ENCODE measurements at places on chromosomes 12 and 14.

GRCh38 chr14:56333359-56334292 lies 215.4 kb downstream of the PELI2 start:
- no peaks in the 10 kb centered on the region for H3K27me3 ChIP-seq
- H3K36me3 ChIP-seq: no peaks in the 10 kb centered on the region
- no peak overlapping the region for H3K27ac ChIP-seq
- no peak for DNase-seq

GRCh38 chr14:29222671-29223268 lies 456.2 kb downstream of the FOXG1 start:
- no peak for DNase-seq
- H3K27me3 ChIP-seq: no peaks in the 10 kb centered on the region
- no peak overlapping the region for H3K27ac ChIP-seq
- no peaks in the 10 kb centered on the region for H3K4me1 ChIP-seq

GRCh38 chr14:91233936-91234790 lies 10.3 kb downstream of the GPR68 start:
- peaks cover 35% of the 10 kb centered on the region for H3K36me3 ChIP-seq
- no peak overlapping the region for H3K4me3 ChIP-seq
- no peaks in the 10 kb centered on the region for H3K27me3 ChIP-seq
- peak overlapping the region; percentile 95 for H3K27ac ChIP-seq
- DNase-seq: no peak
- H3K4me1 ChIP-seq: peaks cover 71% of the 10 kb centered on the region

- no peak overlapping the region for H3K4me3 ChIP-seq
- DNase-seq: no peak
- no peak overlapping the region for H3K27ac ChIP-seq
- no peaks in the 10 kb centered on the region for H3K36me3 ChIP-seq
Observed at GRCh38 chr14:98368221-98368620, 903.8 kb downstream of the BCL11B start.

GRCh38 chr12:80988986-80989385 lies 51.3 kb upstream of the LIN7A start:
- no peaks in the 10 kb centered on the region for H3K4me1 ChIP-seq
- H3K4me3 ChIP-seq: no peak overlapping the region
- no peaks in the 10 kb centered on the region for H3K36me3 ChIP-seq
- H3K27me3 ChIP-seq: no peaks in the 10 kb centered on the region

- no peaks in the 10 kb centered on the region for H3K4me1 ChIP-seq
- DNase-seq: no peak
- no peaks in the 10 kb centered on the region for H3K36me3 ChIP-seq
- no peaks in the 10 kb centered on the region for H3K27me3 ChIP-seq
- H3K27ac ChIP-seq: no peak overlapping the region
Observed at GRCh38 chr12:44246482-44247105, 410.7 kb downstream of the TMEM117 start.

- H3K27ac ChIP-seq: no peak overlapping the region
- H3K36me3 ChIP-seq: no peaks in the 10 kb centered on the region
- no peak for DNase-seq
- H3K27me3 ChIP-seq: no peaks in the 10 kb centered on the region
Observed at GRCh38 chr12:93461503-93461902, 5.8 kb upstream of the MRPL42 start.

DNA sequence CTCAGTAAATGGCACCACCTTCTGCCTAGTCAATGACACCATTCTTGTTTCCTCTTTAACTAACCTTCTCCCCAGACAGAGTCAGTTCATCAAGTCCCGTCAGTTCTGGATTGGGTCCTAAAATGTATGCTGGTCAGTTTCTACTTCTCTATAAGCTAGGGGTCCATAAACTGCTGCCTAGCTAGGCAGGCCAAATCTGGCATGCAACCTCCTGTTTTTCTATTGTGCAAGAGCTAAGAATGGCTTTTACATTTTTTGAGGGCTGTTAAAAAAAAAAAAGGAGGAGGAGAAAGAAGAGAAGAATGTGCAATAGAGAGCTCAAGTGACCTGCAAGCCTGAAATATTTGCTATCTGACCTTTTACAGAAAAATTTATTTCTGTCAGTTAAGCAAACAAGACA lies 6.4 kb upstream of the TMED10 start:
- H3K27me3 ChIP-seq: peaks cover 11% of the 10 kb centered on the region
- no peak overlapping the region for H3K27ac ChIP-seq
- H3K36me3 ChIP-seq: peaks cover under 1% of the 10 kb centered on the region
- H3K4me1 ChIP-seq: peaks cover 4% of the 10 kb centered on the region

DNA sequence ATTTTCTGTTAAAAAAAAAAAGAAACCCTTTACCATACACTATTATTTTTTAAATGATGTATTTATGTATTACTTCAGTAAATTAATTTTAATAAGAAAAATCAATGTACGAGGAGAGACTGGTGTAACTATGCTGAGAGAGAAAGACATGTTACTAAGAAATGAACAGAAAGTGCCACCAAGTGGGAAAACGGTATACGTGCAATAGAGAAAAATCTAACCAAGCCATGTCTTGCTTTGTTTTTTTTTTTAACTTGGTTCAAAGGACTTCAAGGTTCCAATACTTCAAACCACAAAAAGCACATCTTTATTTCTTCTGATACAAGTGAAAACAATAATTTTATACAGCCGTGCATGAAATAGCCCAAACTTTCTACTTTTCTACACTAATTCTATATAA lies 22.9 kb downstream of the NDUFA12 start:
- peaks cover 7% of the 10 kb centered on the region for H3K36me3 ChIP-seq
- peaks cover 24% of the 10 kb centered on the region for H3K4me1 ChIP-seq
- H3K4me3 ChIP-seq: no peak overlapping the region
- DNase-seq: no peak
- no peaks in the 10 kb centered on the region for H3K27me3 ChIP-seq
- no peak overlapping the region for H3K27ac ChIP-seq

DNA sequence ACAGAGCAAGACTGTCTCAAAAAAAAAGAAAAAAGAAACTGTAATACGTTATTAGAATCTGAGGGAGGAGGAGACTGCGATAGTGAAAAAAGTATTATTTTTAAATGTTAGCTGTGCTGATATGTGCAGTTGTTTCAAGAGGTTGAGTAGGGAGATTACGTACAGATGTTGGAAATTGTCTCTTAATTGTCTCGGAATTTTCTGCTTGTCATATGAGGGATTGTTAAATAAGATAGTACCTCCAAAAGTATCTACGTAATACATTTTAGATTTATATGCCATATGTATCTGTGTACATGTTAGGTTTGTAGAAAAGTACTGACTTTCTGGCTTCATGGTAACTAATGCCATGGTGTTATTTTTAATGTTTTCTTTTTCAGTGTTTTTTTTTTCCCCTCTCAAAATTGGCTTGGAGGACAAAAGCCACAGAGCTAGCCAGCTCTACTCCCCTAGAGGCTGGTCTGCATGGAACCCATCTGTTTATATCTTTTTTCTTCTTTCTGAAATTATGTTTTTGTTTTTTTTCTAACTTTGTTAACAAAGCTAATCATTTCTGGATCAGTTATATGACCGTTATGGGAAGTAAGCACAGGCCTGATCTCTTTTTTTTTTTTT lies 3.4 kb downstream of the RIMKLB start:
- no peak overlapping the region for H3K4me3 ChIP-seq
- peaks cover 26% of the 10 kb centered on the region for H3K4me1 ChIP-seq
- no peaks in the 10 kb centered on the region for H3K27me3 ChIP-seq
- no peak for DNase-seq
- H3K27ac ChIP-seq: no peak overlapping the region

GRCh38 chr12:227286-227915 lies 13.4 kb upstream of the SLC6A12 start:
- no peak overlapping the region for H3K4me3 ChIP-seq
- H3K27ac ChIP-seq: no peak overlapping the region
- H3K27me3 ChIP-seq: peaks cover 69% of the 10 kb centered on the region
- H3K36me3 ChIP-seq: no peaks in the 10 kb centered on the region
- no peak for DNase-seq

GRCh38 chr14:100784523-100785337 lies 41.2 kb upstream of the MEG3 start:
- no peak overlapping the region for H3K27ac ChIP-seq
- H3K27me3 ChIP-seq: peaks cover 30% of the 10 kb centered on the region
- H3K4me1 ChIP-seq: no peaks in the 10 kb centered on the region
- no peak for DNase-seq
- H3K4me3 ChIP-seq: no peak overlapping the region

- no peak overlapping the region for H3K4me3 ChIP-seq
- H3K27ac ChIP-seq: no peak overlapping the region
- no peaks in the 10 kb centered on the region for H3K4me1 ChIP-seq
- H3K27me3 ChIP-seq: peaks cover 46% of the 10 kb centered on the region
- H3K36me3 ChIP-seq: no peaks in the 10 kb centered on the region
- DNase-seq: no peak
Observed at GRCh38 chr14:25111061-25111601, 61.2 kb upstream of the STXBP6 start.

DNA sequence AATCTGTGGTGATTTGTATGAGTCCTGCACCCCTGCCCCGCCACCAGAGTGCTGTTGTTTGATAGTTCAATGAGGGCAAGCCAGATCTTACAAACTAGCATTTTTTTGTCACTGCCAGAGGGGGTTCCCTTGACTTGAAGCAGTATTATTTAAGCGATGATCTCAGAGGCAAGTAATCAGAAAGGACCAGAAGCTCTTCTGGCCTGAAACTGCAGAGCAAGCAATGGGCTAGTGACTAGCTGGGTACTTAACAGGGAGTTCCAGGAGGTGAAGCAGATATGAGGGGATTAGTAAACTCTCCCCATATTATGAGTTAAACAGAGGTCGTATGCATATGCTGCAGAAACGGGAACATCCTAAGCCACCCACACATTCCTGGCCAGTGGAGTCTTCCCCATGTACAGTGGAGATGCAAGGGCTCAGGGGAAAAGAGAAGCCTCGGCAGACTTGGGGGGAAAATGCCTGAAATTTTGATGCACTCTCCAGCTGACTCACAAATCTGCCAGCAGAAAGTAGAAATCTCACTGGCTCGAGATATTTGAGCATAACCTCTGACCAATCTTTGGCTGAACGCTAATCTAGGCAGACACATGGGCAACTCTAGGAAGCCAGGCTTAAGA lies 8.3 kb upstream of the CRACR2A start:
- H3K27ac ChIP-seq: no peak overlapping the region
- no peaks in the 10 kb centered on the region for H3K27me3 ChIP-seq
- H3K4me1 ChIP-seq: no peaks in the 10 kb centered on the region
- H3K36me3 ChIP-seq: no peaks in the 10 kb centered on the region
- no peak for DNase-seq
- no peak overlapping the region for H3K4me3 ChIP-seq

GRCh38 chr12:52145228-52146088 lies 46.4 kb downstream of the KRT80 start:
- H3K4me1 ChIP-seq: no peaks in the 10 kb centered on the region
- peaks cover 2% of the 10 kb centered on the region for H3K27me3 ChIP-seq
- no peaks in the 10 kb centered on the region for H3K36me3 ChIP-seq

GRCh38 chr12:44015333-44015941 lies 179.6 kb downstream of the TMEM117 start:
- no peak overlapping the region for H3K27ac ChIP-seq
- DNase-seq: no peak
- peaks cover 2% of the 10 kb centered on the region for H3K36me3 ChIP-seq
- H3K4me1 ChIP-seq: no peaks in the 10 kb centered on the region
- H3K4me3 ChIP-seq: no peak overlapping the region
- H3K27me3 ChIP-seq: no peaks in the 10 kb centered on the region

All from effector memory CD8-positive, alpha-beta T cell (primary cell).